Cardiac fibroblast (primary cell): ENCODE measurements at places on chromosomes 2 and 18.

- peak; percentile 22 for DNase-seq
Observed at GRCh38 chr18:6054256-6054842, 159.0 kb upstream of the TMEM200C start.

- DNase-seq = no peak
Observed at GRCh38 chr2:122804494-122804893, 1049.0 kb downstream of the TSN start.

GRCh38 chr18:42165922-42166513, 211.0 kb downstream of the PIK3C3 start:
- no peak for DNase-seq

GRCh38 chr2:69946351-69947324, 14.8 kb downstream of the ASPRV1 start:
- peak; percentile 82 for DNase-seq

DNA sequence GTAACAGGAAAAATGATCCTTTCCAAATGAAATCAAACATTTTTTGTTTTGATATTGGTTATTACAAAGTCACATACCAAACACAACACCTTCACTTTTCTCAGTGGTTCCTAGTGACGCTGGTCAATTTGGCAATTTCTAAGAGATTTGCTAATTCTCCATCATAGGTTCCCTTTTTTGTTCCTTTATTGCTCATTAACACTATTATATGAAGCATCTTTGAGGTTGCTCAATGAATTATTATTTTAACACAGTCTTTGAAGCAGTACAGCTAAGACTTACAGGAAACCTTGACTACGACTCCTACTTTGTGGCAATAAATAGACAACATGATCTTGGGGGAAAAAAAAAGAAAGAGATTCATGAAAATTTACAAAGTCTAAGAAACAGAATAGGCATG, 152.2 kb upstream of the VRK2 start:
- no peak for DNase-seq

DNA sequence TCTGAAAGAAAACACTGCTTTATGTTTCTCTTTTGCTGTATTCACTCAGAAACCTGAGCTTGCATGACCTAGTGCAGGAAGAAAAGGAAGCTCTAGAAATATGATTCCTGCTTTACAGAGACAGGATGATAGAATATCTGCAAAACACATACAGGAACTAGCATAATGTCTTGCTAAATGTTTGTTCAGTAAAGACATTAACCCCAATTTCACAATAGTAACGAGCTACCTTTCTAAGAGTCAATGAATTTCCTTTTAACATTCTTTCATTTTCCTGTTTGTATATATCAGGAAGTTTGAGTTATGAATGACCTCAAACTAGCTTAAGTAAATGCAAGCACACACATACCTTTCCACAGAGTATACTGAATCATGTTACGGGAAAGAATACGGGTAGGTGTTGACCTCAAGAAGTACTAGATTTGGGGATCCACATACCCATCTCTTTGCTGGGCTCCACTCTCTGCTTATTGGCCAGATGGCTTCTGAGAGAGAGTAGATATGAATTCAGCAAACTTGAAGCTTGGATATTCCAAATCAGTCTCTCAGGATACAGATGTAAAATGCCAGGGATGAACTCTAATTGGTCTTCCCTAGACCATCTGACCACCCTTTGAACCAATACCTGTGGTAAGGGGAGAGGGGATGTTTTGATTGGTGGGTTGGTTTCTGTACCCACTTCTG, 18.2 kb upstream of the ACSL3 start:
- peak; percentile 64 for DNase-seq

- no peak for DNase-seq
Observed at GRCh38 chr2:100126201-100126600, 16.2 kb downstream of the AFF3 start.

DNA sequence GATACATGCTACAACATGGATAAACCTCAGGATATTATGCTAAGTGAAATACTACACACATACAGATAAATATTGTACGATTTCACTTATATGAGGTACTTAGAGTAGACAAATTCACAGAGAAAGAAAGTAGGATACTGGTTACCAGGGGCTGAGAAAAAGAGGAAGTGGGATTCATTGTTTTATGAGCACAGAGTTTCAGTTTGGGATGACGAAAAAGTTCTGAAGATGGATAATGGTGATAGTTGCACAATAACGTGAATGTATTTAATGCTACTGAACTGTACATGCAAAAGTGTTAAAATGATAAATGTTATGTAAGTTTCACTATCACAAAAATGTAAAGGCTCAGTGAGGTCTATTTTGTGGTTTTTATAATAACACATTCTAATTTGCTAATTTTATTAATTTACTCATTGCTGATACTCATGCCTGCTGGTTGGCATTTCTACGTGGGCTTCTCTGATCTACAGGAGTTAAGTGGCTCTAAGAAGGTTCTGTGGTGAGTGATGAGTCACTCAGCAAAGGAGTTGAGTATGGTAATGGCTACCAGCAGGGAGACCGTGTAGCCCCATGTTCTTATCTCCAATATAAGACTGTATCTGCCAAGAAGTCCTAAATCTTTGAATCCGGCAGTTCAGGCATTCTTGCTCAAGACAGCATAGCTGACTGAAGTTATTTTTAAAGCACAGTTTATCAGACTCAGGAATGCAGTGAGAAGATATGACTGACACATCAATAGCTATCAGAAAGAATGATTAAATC, 41.1 kb downstream of the UPP2 start:
- no peak for DNase-seq

DNA sequence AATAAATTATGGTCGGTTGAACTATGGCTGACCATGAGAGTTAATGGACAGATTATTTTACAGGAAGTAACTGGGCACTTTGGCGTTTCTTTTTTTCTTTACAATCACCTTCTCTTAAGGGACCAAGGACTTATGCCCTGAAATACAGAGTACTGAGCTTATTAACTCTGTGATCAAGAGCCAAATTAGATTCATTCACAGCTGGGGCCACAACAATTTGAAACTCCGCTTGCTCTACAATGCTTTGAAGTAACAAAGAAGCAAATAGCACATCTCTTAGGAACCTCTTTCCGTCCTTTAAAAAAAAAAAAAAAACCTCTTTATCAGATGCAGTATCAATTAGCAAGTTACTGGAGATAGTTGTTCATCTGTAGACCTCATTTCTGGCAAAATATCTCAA, 112.0 kb downstream of the LYPD6 start:
- DNase-seq = no peak

GRCh38 chr2:10469955-10470608, 22.0 kb upstream of the ODC1 start:
- DNase-seq = no peak

- DNase-seq = no peak
Observed at GRCh38 chr2:34736482-34736881, 1137.4 kb upstream of the FAM98A start.

GRCh38 chr2:159497256-159497655, 119.1 kb downstream of the BAZ2B start:
- DNase-seq = peak; percentile 93

DNA sequence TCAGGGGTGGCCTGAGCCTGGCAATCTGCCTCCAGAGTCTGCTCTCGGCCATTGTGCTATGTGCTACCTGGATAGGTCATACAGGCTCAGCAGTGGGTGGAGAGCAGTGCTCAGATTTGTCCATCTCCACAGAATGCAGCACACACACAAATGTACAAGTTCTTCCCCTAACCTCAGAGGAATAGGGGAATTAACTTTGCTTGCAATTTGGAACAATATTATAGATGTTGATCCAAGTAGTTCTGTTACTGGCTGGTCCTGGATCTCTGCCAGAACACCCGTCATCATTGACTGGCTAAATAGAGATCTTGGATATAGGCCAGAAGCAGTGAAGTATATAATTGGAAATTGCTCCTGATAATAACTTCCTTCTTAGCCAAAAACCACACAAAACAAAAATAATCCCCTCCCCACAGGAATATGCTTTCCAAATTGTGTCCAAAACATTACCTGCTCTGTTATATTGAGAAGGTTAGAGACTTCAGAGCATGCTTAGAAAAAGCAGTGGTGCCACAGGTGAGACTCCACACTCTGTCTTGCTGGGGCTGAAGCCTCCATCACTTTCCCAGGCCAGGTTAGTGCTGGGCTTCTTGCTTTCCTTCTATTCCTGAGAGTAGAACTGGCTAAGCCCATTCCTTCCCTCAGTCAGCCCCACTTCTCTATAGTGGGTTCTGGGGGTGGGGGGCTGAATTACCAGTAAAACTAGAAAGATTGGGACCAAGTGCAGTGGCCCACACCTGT, 38.8 kb downstream of the NCAPH start:
- peak; percentile 59 for DNase-seq

- no peak for DNase-seq
Observed at GRCh38 chr2:144834363-144834762, 314.4 kb upstream of the ZEB2 start.

DNA sequence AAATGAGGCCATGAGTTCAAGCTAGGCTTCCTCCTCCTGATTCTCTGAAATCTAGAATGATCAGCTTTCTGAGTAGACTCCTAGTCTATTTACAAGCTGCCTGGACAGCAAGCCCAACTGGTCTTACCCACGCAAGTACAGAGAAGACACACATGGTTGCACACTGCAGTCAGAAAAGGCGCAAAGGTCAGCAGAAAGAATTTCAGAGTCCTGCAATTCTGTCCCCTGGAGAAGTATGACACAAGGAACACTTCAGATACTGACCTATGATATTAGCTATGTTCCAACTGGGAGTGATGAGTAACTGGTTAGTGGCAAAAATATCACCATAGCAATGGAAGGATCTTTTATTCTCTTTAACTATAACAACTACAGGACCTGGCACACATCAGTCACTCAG, 336.1 kb upstream of the PKDCC start:
- no peak for DNase-seq

- no peak for DNase-seq
Observed at GRCh38 chr2:45909677-45910191, 258.3 kb downstream of the PRKCE start.
